ENCODE measurements at places on chromosomes 6 and 20.

- DNase-seq = peak; percentile 43
Observed at GRCh38 chr20:29689411-29690225, 1567.8 kb upstream of the DEFB115 start.

GRCh38 chr6:17962436-17963031, 24.9 kb downstream of the KIF13A start:
- DNase-seq = no peak

DNA sequence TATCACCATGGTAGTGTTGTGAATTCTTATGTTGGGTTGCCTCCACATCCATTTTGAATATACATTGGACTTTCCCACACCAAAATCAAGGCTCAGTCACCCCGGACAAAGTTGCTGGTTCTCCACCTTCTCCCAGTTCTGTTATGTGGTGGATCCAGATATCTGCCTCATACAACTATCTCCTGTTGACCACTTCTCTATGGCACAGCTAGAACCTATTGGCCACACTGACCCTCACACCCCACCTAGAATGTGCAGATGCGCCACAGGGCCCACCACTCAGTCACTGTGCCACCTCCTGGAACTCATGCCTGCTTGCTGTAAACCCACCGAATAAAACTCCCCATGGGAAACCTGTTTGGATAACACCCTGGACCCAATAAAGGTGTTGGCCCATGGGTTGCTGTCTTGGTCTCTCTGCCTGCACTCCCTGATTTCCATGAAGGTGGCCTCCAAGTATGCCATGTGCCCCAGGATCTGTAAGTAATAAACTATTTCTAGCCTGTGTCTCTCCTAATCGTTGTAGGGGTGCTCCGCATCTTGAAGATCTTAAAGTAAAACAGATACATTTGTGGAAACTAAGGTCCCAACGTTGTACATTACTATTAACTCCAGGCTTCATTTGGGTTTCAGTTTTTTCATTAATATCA, 7.2 kb upstream of the NQO2 start:
- no peak for DNase-seq

- no peak for DNase-seq
Observed at GRCh38 chr6:126034656-126035055, 48.3 kb downstream of the TRMT11 start.

GRCh38 chr6:9518431-9518830, 896.4 kb downstream of the TFAP2A start:
- no peak for DNase-seq

- no peak for DNase-seq
Observed at GRCh38 chr6:19413323-19413722, 423.8 kb upstream of the ID4 start.

DNA sequence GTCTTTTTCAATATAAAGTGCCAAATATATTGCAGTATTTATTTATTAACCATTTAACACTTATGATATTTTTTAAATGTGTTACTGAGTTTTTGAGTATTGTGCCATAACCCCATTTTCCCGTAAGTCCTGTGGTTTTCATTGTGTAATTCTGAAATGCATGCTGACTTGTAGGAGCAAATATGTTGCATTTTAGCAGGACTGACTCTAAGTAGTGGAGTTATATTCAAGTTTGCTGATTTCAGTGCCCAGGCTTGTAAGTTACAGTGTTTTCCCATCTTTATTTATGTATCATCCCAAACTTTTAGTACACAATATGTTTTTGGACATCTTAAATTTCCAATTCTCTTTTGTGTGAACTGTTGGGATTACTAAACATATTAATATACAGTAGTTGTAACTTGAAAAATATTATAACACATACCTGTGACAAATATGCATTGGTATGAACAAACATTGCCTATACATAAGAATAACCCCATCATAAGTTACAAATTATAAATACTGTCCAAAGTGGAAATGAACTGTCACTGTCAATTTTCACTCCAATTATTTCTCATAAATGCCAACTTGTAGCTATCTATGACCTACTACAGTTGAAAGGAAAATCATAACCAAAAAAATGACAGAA, 179.3 kb upstream of the RUNX2 start:
- no peak for DNase-seq

GRCh38 chr6:40210628-40211056, 276.4 kb upstream of the MOCS1 start:
- no peak for DNase-seq

DNA sequence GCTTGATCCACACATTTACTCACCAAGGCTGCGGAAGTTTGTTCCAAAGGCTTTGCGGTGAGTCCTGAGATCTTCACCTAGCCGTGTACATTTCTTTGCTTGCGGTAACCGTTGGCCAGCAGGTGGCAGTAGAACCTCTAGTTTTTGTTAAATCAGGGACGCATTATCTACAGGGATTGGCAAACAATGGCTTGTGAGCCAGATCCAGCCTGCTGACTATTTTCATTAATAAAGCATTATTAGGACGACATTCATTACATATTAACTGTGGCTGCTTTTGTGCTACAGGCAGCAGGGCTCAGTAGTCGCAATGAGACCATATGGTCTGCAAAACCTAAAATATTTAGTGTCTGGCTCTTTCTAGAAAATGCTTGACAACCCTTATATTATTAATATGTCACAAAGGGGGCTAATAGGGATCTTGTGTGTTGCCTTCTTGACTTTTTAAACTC, 174.1 kb downstream of the DOK5 start:
- DNase-seq = peak; percentile 62

DNA sequence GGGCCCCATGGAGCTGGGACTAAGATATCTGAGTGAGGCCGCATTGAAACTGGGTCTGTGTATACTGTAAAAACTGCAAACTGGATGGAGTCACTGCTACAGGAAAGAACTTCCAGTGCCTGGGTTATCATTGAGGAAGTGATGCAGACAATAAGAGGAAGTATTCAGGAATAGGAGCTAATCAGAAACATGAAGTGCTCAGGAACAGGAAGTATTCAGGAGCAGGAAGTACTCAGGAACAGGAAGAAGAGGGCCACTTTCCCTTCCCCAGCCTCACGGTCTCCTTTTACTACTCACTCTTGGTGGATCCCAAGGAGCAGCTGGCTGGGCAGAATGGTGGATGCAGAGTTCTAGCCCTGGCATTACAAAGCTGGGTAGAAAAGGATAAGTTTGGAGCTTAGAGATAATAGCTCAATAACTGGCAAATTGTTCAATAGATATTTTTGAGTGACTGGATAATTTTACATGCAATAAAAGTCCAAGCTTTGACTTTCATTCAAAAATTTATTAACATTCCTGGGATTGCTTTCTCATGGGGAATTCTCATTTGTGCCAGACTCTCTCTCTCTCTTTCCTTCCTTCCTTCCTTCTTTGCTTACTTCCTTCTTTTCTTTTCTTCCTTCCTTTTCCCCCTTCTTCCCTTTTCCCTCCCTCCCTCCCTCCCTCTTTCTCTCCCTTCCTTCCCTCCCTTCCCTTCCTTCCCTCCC, 82.2 kb upstream of the PAX1 start:
- DNase-seq = no peak

DNA sequence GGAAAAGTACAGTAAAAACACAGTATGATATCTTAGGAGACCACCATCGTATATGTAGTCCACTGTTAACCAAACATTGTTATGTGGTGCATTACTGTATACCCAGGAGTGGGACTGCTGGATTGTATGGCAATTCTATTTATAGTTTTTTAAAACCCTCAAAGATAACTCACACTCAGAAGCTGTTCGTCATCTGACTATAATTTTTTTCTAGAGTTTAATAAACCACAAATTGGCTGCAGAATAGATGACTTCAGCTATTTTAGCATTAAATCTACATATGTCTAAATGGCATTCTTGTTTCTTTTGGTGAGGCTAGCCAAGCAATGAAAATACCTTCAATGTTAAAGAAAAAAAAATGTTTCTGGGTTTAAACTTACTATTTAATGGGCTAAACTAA, 134.2 kb upstream of the BMP5 start:
- DNase-seq = no peak

GRCh38 chr20:6651016-6651415, 116.5 kb upstream of the BMP2 start:
- DNase-seq = no peak

DNA sequence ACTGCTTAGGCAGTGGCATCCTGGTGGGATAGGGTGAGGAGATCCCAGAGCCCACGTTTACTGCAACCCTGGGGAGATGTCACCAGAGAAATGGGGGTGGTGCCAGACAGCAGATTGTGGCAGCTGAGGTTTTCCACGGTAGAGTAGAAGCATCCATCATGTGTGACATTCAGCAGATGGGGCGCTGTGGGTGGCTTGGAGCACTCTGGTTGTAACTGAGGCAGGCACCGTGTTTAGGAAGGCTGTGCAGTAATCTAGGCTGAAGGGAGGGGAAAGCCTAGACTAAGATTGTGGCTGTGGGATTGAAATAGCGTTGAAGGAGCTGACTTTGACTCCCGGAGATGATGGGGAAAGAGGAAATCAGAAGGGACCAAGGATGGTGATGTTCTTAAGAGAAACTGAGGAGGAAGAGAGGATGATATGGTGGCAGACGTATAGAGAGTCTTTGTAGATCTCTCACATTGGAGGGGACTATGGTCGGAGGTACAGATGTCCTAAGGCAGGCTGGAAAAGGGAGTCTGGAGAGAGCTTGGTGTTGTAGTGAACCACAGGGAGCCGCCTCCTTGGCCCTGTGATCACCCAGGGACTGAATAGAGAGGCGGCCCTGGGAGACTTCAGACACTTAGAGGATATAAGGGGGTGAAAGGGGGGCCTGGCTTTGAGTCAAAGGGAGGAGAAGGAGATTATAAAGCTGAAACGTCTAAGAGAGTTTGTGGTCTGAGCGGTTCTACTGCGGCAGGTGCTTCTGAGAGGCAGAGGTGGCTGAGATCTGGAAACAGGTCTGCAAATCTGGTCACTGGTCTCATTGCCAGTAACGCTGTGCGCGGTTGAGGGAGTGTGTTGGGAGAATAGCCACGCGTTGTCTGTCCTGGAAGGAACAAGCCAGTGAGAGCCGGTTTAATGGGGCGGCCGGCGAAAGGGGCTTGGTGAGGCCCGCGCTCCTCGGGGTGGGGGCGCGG, 792 bp upstream of the MICA start:
- DNase-seq = no peak

DNA sequence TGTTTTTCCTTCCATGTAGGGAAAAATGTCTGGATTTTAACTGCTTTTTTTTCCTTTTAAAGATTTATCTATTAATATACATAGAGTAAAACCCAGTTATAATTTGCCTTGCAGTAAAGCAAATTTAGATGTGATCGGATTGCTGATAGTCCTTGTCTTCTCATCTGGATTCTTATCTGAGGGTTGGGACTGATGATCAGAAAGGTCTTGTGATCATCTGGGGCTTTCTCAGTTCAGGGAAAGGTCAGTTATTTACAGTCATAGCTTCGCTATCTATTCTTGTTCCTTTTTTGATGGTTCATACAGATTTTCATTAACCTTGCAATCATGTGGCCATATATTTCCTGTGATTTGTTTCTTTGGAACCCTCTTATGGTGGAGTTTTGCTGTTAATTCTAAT, 63.8 kb upstream of the CLDN20 start:
- no peak for DNase-seq

DNA sequence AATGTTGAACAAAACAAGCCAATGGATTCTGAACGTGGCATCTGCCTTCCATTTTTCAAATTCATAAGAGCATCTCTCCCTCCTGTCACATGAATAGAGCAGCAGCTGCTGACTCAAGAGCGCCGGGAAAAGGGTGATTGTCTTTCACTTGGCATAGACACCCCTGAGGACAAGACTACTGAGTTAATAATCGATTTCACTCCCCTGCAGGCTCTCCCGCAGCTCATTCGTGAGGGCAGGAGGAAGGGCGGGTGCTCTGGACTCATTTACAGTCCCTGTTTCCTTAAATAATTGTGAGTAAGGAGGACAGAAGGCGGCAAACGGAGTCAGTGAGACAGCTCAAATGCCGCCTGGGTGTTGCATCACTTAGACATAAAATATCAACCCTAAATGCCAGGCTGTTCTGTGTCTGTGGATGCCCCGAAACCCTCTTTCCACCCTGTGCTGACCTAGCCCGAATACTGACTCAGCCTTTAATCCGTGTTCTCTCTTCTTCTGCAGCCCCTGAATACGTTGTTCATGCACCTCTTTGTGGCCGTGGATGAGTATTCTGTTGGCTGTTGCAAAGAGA, 21.6 kb downstream of the CFAP61 start:
- no peak for DNase-seq

- DNase-seq = no peak
Observed at GRCh38 chr6:137028912-137029311, 15.9 kb downstream of the IL20RA start.

DNA sequence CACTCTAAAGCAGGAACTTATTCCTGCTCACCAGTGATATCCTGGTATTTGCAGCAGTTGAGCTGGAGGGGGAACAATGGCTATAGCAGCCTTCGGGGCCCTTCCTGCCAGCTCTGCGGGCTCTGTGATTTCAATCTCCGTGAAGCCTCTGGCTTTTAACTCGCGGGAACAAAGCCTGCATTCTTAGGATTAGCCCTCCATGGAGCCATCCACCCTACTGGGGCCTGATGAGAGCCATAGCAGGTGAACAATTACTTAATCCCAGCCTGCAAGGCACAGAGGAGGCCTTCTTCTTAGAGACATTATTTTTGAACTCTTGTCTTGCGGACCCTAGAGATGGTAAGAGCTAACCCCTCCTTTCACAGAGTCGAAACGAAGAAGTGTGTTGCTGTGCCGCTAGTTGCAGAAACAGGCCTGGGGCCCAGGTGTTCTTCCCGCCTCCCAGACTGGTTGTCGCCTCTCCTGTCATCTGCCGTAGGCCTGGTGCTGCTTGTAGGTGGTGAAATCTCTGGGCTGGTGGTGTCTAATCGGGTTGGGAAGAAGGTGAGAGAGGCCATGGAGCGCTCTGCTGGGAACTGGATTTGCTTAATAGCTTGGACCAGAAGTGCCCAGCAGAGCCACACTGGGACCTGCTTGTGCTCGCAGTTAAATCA, 9.7 kb downstream of the GHRH start:
- DNase-seq = no peak

DNA sequence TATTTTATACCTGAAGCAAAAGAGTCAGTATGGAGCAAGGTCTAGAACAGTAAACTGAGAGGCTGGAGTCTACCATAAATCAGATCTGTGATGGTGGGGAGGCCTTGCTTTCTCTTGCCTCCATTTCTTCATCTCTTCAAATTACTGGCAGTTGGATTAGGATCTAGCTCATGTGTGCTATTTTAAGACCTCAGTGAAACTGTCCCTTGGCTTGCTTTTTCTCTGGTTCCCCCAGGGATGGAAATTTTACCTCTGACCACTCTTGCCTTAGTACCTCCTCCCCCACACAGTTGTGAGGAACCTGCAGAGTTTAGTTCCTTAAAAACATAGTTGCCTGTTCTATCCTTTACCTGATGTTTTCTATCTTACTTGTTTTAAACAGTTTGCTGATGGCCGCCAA, 8.5 kb downstream of the TMEM14B start:
- no peak for DNase-seq
